ENCODE measurements at places on chromosomes 3 and 15.
A peak's percentile ranks its signal among the peaks of the same experiment; 100 is the strongest.

DNA sequence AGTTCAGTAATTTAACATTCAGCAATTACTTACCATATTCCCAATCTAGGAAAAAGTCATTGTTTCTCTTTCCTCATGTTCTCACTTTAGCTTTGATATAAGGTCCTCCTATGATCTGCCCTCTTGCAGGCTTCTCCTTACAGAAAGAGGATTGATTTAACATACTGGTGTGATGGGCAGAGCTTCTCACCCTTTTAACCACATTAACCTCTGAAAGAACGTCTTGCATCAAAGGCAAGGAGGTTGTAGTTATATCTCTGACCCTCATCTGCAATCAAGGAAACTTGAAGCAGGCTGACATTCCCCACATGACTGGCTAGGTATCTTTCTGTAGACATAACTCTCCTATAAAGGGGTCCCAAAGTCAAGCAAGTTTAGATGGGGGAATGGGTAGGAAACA is 39.5 kb downstream of the BTLA start:
- no peak for DNase-seq

DNA sequence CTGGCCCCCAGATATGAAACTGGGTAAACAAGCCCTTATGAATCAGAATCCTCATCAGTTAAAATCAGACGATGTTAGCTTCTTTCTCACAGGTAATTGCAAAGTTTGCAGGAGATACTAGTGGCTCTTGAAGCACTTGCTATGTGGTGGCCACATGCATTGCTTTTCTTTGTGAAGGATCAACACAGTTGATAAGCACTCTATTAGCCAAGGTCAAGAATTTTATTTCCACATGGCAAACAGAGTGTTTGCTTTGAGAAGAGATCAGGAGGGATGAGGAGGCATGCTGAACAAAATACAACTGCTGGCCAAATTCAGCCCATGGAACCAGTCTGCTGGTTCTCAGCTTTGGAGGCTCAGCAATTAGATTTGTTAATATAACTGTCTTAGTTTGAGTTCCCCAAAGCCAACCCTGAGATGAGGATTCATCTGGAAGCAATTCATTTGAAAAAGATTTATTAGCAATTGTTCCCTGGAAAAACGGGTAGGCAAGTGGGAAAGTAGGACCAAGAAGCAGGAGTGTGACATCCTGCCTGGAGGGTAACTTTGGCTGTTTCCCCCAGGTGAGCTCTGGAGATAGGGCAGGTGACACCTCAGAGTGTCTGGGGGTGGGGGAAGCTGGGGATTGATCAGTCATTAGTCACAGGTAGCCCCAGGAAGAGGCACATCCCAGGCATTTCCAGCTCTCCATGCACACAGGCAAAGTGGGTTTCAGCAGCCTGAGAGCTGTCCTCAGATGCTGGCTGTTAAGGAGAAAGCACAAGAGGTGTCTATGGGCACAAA is 180.3 kb downstream of the ABHD5 start:
- DNase-seq = no peak

DNA sequence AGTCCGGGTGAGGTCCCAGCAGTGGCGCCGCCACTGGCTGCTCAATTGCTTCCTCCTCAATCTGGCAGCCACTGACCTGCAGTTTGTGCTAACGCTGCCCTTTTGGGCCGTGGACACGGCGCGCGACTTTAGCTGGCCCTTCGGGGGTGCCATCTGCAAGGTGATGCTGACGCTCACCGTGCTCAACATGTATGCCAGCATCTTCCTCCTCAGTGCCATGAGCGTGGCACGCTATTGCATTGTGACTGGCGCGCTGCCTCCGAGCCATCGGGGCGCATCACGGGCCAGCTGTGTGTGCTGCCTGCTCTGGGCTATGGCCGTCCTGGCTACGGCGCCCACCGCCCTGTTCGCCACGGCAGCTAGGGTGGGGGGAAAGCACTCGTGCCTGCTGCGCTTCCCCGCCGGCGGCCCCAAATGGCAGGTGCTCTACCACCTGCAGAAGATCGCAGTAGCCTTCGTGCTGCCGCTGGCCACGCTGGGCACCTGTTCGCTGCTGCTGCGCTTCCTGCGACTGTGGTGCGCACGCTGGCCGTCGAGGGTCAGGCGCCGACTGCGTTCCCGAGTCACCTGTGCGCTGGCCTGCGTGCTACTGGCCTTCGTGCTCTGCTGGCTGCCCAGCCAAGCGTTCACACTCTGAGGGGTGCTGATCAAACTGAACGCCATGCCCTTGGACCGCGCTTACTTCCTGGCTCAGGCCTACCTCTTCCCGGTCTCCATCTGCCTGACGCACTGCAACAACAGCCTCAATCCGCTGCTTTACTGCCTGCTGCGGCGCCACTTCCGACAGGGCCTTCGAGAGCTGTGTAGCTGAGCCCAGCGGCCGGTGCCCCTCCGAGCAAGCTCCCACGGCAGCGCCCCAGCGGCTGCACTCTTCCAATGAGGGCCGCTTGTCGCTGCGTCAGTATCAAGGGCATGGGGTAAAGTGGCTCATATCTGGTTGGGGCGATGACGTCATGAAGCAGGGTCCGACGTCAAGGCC is 20.3 kb upstream of the ADAMTS7 start:
- no peak for DNase-seq

- no peak for DNase-seq
These were observed 172.8 kb downstream of the KLF13 start for GRCh38 chr15:31499236-31499952.

- DNase-seq = peak; percentile 20
These were observed 690.2 kb upstream of the DPPA4 start for GRCh38 chr3:110027446-110028080.

- peak; percentile 59 for DNase-seq
These were observed 24.8 kb downstream of the SLC28A2 start for GRCh38 chr15:45276831-45277230.

- no peak for DNase-seq
These were observed 73.0 kb downstream of the NEO1 start for GRCh38 chr15:73125219-73125618.

- DNase-seq = no peak
These were observed 25.3 kb upstream of the TM4SF4 start for GRCh38 chr3:149449182-149449581.

GRCh38 chr15:57708047-57708446 is 1.5 kb downstream of the POLR2M start:
- DNase-seq = no peak

- peak; percentile 26 for DNase-seq
These were observed 26.1 kb downstream of the RPL39L start for GRCh38 chr3:187112934-187113793.

DNA sequence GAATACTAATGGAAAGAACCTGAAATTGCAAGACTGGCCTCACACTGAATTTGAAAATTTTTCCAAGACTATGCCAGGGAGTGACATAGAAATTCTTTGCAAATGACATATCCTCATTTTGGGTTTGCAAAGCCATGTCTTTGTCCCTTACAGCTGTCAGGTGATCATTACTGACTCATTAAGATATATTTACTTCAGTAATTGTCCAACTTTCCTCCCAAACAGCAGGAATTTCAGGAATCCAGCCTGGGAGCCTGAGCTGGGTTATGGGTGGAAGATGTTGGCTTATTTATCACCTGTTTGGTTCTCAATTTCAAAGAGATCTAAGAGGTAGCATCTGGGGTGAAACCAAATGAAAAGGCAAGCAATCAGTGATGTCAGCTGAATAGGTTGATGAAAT is 111.6 kb upstream of the ACP3 start:
- DNase-seq = no peak

DNA sequence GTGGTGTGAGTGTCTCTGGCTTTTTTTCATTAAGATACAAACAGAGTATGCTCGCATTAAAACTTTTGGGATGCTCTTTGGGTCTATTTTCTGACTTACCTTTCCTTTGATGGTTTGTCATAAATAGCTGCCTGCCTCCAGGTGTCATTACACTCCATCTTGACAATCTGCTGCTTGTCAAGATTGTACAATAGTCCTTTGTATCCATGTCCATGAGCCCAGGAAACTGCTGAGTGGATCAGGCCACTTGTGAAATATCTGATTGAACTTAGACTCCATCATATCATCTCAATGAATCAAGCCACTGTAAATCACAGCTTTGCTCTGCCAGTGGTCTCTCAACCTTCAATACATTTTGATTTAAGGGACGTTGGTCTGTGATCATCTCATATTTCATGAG is 135.2 kb downstream of the ECT2 start:
- no peak for DNase-seq

GRCh38 chr3:19254189-19254588 is 105.9 kb downstream of the KCNH8 start:
- no peak for DNase-seq

- no peak for DNase-seq
These were observed 575.3 kb upstream of the ZNF385D start for GRCh38 chr3:22326305-22326704.

DNA sequence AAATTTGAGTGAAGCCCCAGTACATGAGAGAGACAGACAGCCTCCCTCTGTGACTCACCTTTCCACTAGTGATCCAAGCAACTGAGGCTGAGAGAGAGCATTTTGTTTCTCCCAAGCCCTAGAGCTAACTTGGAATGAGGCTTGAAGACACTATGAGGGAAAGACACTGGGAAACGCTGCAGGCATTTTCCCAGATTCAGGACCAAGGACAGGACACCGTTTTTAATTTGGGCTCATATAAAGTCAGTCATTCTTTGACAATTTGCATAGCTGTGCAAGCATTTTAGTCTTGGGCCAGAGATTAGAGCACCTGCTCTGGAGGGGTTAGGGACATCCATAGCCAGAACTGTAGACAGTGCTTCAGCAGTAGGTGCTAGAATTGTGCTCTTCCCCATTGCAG is 249.0 kb downstream of the AGBL1 start:
- DNase-seq = no peak

DNA sequence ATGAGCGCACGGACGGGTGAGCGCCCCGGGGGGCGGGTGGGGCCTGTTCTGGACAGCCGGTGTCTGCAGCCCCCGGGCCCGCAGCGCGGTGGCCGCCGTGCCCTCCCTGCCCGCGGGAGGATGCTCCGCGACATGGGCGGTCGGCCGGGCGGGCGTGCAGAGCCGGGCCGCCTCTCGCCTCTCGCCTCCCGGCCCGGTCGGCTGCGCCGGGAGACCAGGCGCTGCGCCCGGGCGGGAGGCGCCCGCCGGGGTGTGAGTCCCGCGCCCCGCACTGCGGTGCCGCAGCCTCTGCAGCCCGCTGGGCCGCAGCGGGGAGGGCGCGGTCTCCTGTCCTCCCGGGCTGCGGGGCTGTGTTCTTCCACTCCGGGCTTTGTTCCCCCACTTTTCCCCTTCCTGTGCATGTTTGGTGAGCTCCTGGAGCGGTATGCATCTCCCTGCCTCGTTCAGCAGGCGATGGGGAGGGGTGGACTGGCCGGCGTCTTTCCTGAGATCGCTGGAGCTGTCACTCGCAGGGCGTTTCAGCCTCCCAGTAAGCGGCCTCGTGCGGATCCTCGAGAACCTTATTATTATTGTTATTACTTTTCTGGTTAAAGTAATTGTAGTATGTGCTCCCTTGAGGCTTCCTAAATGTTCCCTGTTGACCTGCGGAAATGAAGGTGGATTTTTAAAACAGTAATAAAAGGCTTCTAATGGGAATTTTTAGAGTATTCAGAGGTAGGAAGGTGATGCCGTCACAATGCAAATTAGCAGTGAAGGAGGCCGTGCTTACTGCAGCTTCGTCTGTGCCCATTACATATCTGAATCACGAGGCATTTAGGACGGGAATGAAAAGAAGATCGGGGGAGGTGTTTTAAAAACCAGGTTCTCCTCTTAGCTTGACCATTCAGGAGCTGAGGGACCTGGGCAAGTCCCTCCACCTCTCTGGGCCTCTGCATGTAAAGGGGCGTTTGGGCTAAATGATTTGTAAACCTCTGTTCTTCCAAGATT is 593 bp downstream of the TMOD2 start:
- no peak for DNase-seq

DNA sequence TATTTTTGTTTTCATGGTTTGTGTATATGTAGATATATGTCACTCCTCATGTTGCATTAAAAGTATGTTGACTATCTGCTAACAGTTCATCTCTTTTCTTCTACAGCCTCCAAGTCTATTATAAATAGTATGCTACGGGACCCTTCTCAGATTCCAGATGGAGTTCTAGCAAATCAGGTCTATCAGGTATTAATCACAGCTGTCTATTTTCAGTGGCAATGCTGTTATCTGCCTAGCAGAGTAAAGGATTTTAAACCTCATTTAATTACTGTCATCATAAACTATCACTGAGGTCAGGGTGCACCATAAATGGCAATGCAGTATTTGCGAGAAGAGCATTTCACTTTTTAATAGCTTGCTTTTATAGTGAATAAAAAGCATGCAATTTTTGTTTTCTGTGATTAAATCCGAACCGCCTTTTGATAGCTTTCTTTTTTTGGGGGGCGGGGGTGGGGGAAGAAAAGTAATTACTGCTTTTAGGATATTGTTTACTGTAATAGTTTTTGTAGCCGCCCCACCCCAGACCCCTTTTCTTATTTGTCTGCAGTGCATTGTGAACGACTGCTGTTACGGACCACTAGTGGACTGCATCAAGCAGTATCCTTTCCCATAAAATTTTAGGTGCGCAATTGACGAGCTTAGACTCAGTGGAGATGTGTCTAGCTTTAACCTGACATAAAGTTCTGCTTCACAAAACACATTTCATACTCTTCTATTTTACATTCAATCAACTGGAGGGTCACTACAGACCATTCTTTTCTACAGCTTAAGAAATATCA is 112.3 kb downstream of the CDIN1 start:
- no peak for DNase-seq

All from ACHN (cell line).